Endothelial cell of umbilical vein (primary cell): ENCODE measurements at places on chromosomes 7 and 10.
A peak's percentile ranks its signal among the peaks of the same experiment; 100 is the strongest.

DNA sequence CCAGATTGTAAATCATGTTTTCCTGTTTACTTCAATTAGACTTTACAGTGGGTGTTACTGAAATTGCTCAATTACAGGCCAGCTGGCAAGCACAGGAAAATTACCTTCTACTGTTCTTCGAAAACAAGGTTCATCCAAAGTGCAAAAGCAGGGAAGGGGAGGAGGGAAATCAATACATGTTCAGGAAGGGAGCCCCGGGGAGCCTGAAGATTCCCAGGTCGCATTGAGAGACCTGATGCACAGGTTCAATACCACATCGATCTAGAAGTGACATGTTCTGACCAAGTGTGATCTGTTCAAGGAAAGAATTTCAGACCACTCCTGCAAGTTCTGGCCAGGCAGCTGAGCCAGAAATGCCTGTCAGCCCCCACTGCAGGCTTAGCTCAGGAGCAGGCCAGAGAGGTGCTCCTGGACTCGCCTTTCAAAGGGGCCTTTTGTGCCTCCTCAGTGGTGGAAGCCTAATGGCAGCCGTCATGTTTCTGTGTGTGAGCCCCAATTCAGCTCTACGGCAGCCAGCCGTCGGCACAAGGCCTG is 35.9 kb downstream of the FAM53B start:
- no peak overlapping the region for H3K4me3 ChIP-seq
- DNase-seq = peak; percentile 84
- no peaks in the 10 kb centered on the region for H3K27me3 ChIP-seq
- H3K4me1 ChIP-seq = peaks cover 7% of the 10 kb centered on the region
- H3K27ac ChIP-seq = no peak overlapping the region

GRCh38 chr10:70137927-70138883 is 5.6 kb upstream of the AIFM2 start:
- DNase-seq = no peak
- H3K4me3 ChIP-seq = no peak overlapping the region
- H3K27me3 ChIP-seq = no peaks in the 10 kb centered on the region
- H3K4me1 ChIP-seq = peaks cover under 1% of the 10 kb centered on the region
- no peak overlapping the region for H3K27ac ChIP-seq

DNA sequence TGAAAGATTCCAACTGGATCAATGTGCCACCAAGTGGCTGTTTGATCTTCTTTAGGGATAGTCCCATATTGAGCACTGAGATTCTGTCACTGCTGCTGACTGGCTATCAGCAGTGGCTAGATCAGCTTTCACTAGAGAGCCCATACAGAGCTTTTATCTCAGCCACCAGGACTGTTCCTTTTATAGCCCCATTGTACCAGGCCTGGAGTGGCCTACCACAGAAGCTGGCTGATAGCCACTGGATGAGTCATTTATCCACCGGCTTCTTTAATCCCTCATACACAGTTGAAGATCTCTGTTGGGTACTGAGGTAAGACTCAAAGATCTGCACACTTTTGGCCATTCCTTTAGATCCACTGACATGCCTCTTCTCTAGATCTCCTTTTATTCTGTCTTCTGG is 1101.1 kb downstream of the SORCS3 start:
- no peak overlapping the region for H3K4me3 ChIP-seq
- DNase-seq = no peak
- H3K36me3 ChIP-seq = no peaks in the 10 kb centered on the region
- no peaks in the 10 kb centered on the region for H3K4me1 ChIP-seq
- H3K27me3 ChIP-seq = no peaks in the 10 kb centered on the region

DNA sequence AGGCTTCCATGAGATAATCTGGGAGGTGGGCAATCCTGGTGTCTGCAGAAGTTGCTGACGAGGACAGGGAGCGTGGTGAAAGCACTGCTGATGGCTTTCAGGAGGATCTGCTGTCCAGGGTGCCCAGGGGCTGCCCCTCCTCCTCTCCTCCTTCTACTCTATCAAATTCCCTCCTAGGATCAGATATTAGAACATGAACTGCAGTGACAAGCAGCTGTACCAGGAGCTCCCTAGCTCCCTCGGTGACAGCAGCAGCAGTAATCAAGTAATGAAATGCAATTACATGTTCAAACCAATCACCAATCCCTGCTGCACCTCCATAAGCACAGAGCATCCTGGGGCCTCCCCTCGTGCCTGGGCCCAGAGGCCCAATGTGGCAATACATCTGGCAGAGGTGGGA is 46.9 kb downstream of the GRID1 start:
- H3K4me3 ChIP-seq = no peak overlapping the region
- no peaks in the 10 kb centered on the region for H3K4me1 ChIP-seq
- H3K27me3 ChIP-seq = no peaks in the 10 kb centered on the region

GRCh38 chr7:137795211-137795610 is 51.6 kb downstream of the DGKI start:
- H3K27me3 ChIP-seq = peaks cover 7% of the 10 kb centered on the region
- H3K4me3 ChIP-seq = no peak overlapping the region
- no peak for DNase-seq

DNA sequence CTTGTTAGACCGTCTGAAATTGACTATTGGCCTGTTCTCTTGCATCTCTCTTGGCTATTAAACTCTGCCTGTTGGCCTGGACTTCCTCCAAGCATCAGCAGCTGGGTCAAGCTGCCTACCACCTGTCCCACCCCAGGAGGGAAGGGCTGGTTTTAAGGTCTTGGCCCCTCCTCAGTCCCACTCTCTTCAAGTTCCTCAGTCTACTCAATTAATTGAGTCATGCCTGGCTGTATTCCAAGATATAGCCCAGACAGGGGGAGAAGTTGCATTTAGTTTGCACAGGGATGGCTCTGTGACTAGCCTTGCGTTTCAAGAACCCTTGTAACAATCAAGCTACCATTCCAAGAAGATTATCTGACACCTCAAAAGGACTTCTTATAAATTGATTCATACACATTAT is 113.8 kb upstream of the GLI3 start:
- H3K4me1 ChIP-seq = no peaks in the 10 kb centered on the region
- no peak overlapping the region for H3K4me3 ChIP-seq
- no peaks in the 10 kb centered on the region for H3K36me3 ChIP-seq
- no peak overlapping the region for H3K27ac ChIP-seq

DNA sequence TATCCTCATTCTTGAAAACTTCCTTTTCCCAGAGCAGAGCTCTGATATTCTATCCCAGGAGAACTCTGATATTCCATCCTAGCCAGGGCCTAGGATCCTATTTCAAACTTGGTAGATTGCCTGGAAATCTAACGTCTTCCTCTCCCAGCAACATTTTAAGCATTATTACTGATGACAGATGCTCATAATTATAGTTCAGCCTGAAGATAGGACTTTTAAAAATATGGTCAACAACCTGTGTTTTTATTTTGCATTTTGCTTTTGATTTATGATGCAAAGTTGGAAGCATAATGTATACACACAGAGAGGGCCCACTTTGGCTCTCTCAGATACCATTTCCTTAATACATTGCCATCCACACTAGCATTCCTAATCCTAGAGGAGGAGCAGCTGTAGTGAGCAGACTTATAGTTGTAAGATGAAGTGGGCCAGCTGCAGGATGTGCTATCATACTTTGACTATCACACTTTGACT is 457.4 kb upstream of the TPK1 start:
- H3K4me1 ChIP-seq = no peaks in the 10 kb centered on the region
- DNase-seq = no peak
- no peak overlapping the region for H3K27ac ChIP-seq

DNA sequence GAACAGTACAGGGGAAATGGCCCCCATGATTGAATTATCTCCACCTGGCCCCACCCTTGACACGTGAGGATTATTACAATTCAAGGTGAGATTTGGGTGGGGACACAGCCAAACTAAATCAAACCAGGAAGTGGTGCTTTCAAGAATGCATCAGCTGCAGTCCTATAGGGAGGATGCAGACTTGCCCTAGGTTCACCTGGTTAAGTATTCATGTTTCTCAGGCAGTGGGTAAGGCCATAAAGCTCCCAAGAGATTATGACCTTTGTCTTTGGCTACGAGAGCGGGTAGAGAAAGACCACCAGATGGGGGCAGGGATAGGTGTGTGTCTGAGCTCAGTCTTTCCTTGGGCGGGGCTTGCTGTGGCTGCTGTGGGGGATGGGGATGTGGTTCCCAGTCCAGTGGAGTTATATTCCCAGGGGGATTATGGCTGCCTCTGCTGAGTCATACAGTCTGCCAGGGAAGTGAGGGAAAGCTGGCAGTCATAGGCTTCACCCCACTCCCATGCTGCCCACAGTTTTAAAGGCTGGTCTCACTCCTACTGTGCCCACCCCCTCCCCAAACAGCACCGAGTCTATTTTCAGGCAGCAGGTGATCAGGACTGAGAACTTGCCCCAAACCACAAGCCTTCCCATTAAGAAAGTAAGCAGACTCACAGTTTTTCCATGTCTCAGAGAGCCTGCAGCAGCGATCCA is 8.4 kb upstream of the R3HCC1L start:
- H3K4me3 ChIP-seq = no peak overlapping the region
- no peak overlapping the region for H3K27ac ChIP-seq
- peaks cover 2% of the 10 kb centered on the region for H3K27me3 ChIP-seq
- H3K4me1 ChIP-seq = no peaks in the 10 kb centered on the region
- DNase-seq = no peak

DNA sequence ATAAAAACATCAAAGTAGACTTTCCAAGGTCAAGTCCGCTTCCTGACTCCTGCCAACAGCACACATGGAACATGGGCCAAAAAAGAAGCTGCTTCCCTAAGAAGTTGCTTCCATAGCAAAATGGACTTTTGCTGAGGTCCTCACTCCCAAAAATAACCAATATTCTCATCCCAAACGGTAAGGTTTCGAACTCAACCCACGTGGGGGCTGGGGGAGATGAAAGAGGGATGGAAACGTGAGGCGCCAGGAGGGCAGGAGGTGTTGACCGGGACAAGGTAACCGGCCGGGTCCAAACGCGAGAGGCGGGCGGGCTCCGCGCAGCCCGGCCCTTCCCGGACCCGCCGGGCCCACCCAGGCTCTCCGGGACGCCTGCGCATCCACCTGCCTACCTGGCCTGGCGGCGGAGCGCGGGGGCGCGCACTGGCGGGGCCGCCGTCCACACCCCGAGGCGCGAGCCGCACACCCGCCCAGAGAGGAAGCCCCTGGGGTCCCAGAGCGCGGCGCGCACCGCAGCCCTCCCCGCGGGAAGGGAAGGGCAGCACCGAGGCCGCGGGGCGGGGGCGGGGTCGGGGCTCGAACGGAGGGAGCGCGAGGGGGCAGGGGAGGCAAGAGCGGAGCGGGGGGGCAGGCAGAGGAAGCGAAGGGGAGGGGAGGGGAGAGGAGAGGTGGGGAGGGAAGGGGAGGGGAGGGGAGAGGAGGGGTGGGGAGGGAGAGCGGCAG is 742 bp downstream of the LMBR1 start:
- no peaks in the 10 kb centered on the region for H3K36me3 ChIP-seq
- H3K27ac ChIP-seq = peak overlapping the region; percentile 35
- H3K27me3 ChIP-seq = no peaks in the 10 kb centered on the region
- peak overlapping the region; percentile 94 for H3K4me3 ChIP-seq

DNA sequence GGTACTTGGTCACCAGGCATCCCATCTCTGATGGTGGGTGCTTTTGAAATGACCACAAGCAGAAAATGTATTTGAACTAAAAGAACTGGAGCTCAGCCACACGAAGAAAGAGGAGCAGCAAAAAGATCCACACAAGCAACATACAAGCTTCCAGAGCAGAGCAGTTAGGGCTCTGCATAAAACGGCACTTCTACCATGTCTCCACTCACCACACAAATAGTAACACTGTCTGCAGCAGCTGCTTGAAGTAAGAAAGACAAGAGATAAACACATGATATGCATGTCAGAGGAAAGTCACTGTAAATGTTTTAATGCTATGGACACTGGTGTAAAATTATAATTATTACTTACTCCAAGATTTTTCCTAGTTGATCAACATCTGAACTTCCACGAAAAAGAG is 32.5 kb upstream of the FAM133B start:
- no peak overlapping the region for H3K4me3 ChIP-seq
- H3K4me1 ChIP-seq = peaks cover 28% of the 10 kb centered on the region
- no peaks in the 10 kb centered on the region for H3K36me3 ChIP-seq

DNA sequence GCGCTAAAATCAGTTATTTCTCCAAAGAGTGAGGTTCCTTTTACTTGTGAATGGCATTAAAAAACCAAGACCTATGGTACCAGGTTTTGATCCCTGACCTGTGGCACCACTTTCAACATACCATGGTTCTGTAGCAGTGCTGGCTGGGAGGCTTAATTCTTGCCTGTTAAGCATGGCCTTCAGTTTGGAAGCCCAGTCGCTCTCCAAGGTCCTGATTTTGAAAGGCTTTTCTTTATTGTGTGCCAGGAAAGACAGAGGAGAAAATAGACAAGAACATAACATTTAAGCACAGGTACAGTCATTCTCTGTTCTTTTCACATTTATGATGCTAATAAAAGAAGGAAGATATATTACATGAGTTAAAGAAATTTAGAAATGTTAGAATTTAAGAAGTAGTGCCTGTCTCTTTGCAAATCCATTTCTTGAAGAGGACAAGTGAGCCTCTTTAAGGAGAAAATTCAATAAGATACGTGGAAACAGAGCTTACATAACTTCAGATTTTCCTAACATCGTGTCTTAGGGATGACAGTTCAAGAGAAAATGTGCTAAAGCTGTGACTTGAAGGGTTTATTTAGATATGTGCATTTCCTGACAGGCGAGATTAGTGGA is 357.6 kb downstream of the DPP6 start:
- no peak overlapping the region for H3K27ac ChIP-seq
- DNase-seq = no peak
- H3K4me3 ChIP-seq = no peak overlapping the region
- no peaks in the 10 kb centered on the region for H3K27me3 ChIP-seq
- no peaks in the 10 kb centered on the region for H3K4me1 ChIP-seq
- no peaks in the 10 kb centered on the region for H3K36me3 ChIP-seq

- no peaks in the 10 kb centered on the region for H3K36me3 ChIP-seq
- no peak overlapping the region for H3K27ac ChIP-seq
- H3K4me1 ChIP-seq = peaks cover 2% of the 10 kb centered on the region
- no peak overlapping the region for H3K4me3 ChIP-seq
- no peak for DNase-seq
Observed at GRCh38 chr7:7425321-7425720, 110.4 kb downstream of the COL28A1 start.

DNA sequence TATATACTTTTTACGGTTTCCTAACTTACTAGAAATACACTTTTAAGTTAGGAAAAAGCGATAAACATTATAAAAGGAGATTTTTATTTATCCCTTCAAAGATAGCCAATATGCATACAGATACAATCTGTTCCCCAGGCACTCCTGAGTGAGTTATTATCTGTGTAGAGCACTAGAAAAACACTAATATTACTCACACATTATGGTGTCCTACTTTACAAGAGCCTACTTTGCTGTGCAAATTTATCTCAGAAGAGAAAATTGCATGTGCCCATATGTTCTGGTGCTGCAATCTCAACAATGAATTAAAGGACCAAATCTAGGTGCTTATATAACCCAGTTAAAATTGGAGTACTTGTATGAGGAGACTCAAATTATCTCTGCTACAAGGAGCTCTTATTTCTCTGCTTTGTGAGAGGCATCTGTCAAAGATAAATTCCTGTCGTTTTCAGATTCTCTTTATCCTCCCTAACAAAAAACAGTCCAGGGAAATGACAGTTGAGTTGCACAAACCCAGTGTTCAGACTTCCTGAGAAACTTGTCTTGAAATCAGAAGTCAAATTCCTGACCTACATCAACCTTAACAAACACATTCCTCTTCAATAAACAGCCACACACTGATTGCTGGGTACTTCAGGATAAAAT is 28.9 kb downstream of the CPA1 start:
- no peaks in the 10 kb centered on the region for H3K27me3 ChIP-seq
- H3K27ac ChIP-seq = no peak overlapping the region
- DNase-seq = peak; percentile 29
- no peaks in the 10 kb centered on the region for H3K36me3 ChIP-seq
